ENCODE measurements at places on chromosomes 4 and X.

GRCh38 chr4:169220447-169220846, 50.3 kb downstream of the SH3RF1 start:
- DNase-seq, result no peak

DNA sequence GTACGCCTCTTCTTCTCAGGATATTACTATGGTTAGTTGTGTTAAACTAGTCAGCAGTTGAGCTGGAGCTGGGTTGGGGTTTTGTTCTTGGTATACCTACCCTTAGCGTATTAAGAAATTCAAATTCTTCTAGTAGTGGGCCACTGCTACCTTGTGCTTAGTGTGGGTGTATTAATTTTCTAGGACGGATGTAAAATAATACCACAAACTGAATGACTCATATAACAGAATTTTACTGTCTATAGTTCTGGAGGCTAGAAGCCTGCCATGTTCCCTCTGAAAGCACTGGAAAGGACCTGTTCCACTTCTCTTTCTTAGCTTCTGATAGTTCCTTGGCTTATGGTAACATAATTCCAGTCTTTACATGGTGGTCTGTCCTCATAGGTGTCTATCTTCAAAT, 1274.7 kb downstream of the ADGRL3 start:
- no peak for DNase-seq

GRCh38 chr4:23874536-23874901, 15.3 kb downstream of the PPARGC1A start:
- no peak for DNase-seq

GRCh38 chrX:68929332-68930150, 100.7 kb downstream of the EFNB1 start:
- no peak for DNase-seq

- DNase-seq, result no peak
Observed at GRCh38 chr4:31069151-31069550, 349.0 kb downstream of the PCDH7 start.

- DNase-seq, result no peak
Observed at GRCh38 chr4:41146716-41147506, 67.4 kb downstream of the APBB2 start.

DNA sequence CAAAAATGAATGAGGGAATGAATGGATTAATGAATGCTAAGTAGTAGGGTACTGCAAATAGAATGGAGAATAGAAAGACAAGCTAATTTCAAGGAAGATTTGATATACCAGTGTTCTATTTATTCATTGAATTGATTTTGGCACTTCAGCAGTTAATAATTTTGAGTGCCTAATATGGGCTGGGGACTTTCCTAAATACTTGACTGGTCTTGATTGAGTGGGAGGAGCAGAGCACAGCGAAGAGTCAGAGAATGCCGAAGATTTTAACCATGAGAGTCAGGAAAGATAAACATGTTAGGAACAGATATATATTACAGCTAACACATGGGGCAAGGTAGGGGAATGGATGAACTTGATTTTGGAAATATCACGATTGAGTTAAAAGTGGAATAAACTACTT, 10.6 kb downstream of the IL15 start:
- DNase-seq, result no peak

- DNase-seq, result no peak
Observed at GRCh38 chr4:150960079-150960478, 55.0 kb downstream of the LRBA start.

- no peak for DNase-seq
Observed at GRCh38 chr4:127370604-127371003, 262.2 kb upstream of the INTU start.

All from activated CD8-positive, alpha-beta memory T cell treated with anti-CD3 and anti-CD28 coated beads for 4 hours (primary cell).